ENCODE measurements at places on chromosomes 5 and 9. TPM values are rescaled to one million over a fixed set of nuclear protein-coding genes. Genes with fewer than 3 reads are reported as not detected.

DNA sequence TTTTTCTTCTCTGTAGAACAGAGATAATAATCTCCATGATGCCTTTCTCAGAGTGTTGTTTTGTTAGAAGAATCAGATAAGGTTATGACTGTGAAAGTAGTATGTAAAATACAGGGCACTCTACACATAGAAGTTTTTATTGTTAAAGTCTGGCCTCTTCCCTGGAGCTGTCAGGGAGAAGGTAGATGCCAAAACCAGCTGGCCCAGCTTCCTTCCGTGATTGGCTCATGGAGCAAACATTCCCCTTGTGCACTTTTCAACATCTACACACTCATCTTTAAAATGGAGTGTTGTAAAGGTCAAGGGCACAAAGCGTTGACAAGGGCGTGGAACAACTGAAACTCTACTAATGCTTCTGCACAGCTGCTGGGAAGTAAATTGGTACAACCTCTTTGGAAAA, 7.4 kb upstream of the RNF183 start:
- H3K27me3 ChIP-seq, result peaks cover 3% of the 10 kb centered on the region
- H3K27ac ChIP-seq, result no peak overlapping the region
- no peaks in the 10 kb centered on the region for H3K36me3 ChIP-seq
- DNase-seq, result no peak

DNA sequence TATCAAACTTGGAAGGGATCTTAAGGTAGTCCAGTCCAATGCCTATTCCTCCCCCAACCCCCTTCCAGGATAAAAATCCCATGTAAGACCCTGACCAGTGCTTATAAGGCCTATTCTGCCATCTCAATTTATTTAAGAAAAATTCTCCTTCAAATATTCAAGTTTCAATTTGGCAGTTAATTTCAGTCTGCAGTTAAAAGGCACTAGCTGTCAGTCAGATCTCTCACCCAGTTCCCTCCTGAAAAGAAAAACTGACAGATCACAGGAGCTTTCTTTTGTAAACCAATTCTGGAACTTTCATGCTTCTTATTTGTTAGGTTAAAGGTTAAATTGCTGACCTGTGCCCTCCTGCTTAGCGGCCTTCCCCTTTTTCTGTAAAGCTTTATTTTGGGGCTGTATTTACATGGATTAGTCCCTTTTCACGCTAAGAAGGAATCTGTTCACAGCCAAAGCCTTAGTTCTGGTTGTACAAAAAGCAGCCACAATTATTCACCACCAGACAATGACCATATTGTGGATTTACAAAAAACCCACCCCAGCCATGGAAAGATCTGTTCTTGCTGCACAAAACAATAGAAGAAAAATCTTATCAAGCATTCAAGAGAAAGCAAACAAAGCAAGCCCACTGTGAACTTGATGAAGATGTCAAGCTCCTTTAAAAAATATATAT, 68.7 kb downstream of the DENND1A start:
- H3K4me3 ChIP-seq, result no peak overlapping the region
- no peak for DNase-seq
- peaks cover 8% of the 10 kb centered on the region for H3K4me1 ChIP-seq
- no peaks in the 10 kb centered on the region for H3K27me3 ChIP-seq
- no peaks in the 10 kb centered on the region for H3K36me3 ChIP-seq
- H3K27ac ChIP-seq, result no peak overlapping the region

The TOR1B gene
- 31.5 TPM for total RNA-seq

- no peak overlapping the region for H3K27ac ChIP-seq
- peaks cover 74% of the 10 kb centered on the region for H3K27me3 ChIP-seq
- H3K4me1 ChIP-seq, result peaks cover 4% of the 10 kb centered on the region
- peaks cover 1% of the 10 kb centered on the region for H3K36me3 ChIP-seq
Observed at GRCh38 chr5:73415617-73416016, 33.0 kb downstream of the FOXD1 start.

DNA sequence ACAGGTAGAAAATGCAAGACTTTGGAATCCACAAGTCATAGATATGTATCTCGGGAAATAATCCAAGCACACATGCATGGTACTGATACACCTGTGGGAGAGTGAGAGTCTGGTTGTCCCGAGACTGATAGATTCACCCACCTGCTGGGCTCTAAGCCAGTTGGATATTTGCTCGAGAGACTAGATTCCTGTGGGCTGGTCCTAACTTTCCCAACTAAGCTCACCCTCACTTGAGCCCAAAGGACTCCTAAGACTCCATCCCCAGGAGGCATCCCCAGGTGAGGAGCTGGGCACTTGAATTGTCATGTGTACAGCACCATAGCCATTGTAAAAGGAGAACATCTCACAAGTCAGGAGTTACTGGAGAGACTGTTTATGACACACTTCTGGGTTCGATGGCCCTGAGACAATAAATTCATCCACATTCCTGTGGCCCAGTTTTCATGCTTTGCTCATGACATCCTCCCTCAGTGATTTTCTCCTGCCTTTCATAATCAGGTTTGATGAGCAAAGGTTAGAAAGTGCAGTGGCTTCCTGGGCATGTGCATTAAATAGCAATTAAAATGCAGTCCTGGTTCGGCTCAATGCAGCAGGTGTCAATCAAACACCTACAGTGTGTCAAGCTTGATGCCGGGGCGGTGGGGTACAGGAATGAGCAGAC, 18.1 kb downstream of the SLC1A1 start:
- no peak overlapping the region for H3K4me3 ChIP-seq
- H3K27me3 ChIP-seq, result peaks cover 7% of the 10 kb centered on the region
- no peaks in the 10 kb centered on the region for H3K36me3 ChIP-seq
- no peak overlapping the region for H3K27ac ChIP-seq
- no peaks in the 10 kb centered on the region for H3K4me1 ChIP-seq
- no peak for DNase-seq

GRCh38 chr5:133222040-133222439, 170.2 kb downstream of the HSPA4 start:
- no peaks in the 10 kb centered on the region for H3K36me3 ChIP-seq
- DNase-seq, result no peak
- H3K27me3 ChIP-seq, result peaks cover 6% of the 10 kb centered on the region
- H3K27ac ChIP-seq, result no peak overlapping the region
- H3K4me1 ChIP-seq, result no peaks in the 10 kb centered on the region
- H3K4me3 ChIP-seq, result no peak overlapping the region

DNA sequence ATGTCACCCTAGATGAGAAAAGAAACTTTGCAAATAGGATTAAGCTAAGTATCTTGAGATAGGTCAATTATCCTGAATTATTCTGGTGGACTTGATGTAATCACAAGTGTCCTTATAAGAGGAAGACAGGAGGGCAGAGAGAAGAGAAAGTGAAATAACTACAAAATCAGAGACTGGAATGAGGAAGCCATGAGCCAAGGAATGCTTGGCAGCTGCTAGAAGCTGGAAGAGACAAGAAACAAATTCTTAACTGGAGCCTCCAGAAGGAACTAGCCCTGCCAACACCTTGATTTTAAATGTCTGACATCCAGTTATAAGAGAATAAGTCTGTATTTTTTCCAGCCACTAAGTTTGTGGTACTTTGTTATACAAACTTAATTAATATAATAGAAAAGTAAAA, 480.0 kb downstream of the NR2F1-AS1 start:
- H3K36me3 ChIP-seq, result no peaks in the 10 kb centered on the region
- DNase-seq, result no peak
- H3K4me1 ChIP-seq, result no peaks in the 10 kb centered on the region
- H3K4me3 ChIP-seq, result no peak overlapping the region
- no peaks in the 10 kb centered on the region for H3K27me3 ChIP-seq
- H3K27ac ChIP-seq, result no peak overlapping the region

The HTR1A gene
- not detected for total RNA-seq

The NAIF1 gene
- 16.7 TPM for total RNA-seq

Measured in activated CD8-positive, alpha-beta memory T cell treated with anti-CD3 and anti-CD28 coated beads, Interleukin-2, amount 10 ng/mL, durations not matched to agents 7 days and 5 days (primary cell).